ENCODE measurements at places on chromosomes 12 and 14.

GRCh38 chr12:82082501-82082900, 275.7 kb downstream of the CCDC59 start:
- no peak for DNase-seq

GRCh38 chr14:29814156-29815015, 113.3 kb downstream of the PRKD1 start:
- no peak for DNase-seq

DNA sequence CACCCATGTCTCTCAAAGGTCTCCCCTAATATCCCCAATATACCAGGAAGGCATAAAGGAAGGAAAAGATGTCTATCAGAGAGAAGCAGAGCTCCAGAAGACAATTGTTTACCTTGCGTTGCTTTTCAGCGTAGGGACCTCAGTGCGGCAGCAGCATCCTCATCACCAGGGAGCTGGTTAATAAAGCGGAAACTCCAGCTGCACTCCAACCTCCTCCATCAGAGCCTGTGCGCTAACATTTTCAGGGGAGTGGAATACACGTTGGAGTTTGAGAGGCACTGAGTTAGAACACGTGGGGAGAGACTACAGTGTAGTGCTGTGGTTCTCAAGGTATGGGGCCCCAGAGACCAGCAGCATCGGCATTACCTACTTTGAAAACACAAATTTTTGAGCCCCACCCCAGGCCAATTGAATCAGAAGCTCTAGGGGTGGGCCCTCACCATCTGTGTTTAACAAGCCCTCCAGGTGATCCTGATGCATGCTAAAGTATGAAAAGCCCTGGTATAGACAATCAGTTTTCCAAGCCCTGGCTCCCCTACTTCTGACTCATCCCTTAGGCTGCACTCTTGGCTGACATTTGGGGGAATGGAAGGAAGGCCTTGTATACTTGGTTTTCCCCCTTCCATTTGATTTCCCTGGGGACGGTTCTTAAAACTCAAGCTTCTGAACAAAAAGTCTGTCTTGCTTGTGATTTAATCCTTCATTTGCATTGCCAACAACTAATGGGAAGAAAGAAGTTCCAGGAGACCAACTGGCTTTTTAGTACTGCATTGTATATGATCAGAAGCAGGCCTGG, 419.0 kb upstream of the CCDC196 start:
- no peak for DNase-seq

DNA sequence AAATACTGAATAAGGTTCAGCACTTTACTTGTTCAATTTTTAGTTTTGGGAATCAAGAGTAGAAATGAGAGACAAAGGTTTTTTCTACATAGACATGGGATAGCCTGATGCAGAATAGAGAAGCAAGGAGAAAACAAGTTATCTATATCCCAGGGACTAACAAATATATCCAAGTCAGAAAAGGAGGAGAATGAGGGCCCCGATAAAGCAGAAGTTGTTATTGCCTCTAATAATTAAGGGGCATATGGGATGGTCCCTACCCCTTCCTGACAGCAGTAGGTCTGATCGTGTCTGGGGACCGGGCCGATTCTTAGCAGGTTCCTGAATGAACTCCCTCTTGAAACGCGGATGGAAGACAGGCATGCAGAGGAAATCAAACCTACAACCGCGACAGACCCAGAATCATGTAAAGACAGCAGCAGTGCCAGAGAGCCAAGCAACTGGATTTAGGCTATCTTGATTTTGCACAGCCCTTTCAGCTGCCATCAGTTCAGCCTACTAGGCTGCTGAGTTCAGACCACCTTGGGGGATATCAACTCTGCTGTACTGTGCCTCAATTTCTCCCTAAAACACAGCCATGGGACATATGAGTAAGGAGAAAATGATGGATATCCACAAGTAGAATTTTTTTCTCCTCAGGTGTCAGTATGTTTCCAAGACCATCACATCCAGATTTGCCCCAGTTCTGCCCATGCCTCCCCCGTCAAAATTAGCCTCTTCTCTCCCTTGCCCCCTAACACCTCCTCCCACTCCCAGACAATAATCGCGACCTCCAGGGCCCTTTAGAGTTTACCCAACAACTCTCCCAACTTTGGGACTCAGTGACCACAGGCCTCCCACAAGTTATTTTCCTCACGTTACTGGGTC, 706 bp downstream of the PRMT5 start:
- no peak for DNase-seq

DNA sequence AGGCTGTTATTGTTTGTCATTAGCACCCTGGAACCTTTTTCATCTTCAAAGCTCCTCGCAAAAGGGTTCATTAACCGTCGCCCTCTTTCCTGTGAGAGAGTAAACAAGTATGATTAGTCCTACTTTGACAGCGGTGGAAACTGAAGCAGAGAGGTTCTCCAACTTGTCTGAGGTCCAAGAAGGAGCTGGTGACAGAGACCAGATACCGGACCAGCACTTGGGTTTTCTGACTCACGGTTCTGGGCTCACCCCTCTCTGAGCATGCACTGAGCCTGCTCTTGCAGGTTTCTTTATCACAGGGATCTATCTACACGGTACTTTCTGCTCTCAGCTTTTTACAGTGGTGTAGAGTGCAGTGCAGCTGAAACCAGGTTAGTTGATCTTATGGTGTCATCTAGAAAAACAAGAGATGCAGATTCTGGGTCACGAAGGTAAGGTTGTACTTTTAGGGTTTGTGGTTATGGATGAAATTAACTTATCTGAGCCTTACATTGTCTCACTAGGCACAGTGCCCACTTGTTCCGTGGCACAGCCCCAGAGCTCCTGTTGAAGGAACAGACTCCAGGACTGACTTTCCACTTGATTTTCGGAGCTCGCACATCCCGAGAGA, 62.1 kb downstream of the PPP2R5C start:
- no peak for DNase-seq

- no peak for DNase-seq
Measured at GRCh38 chr12:91640021-91640420, 457.4 kb upstream of the DCN start.

- DNase-seq: no peak
Measured at GRCh38 chr12:65200007-65200665, 30.8 kb downstream of the LEMD3 start.

- no peak for DNase-seq
Measured at GRCh38 chr12:11768233-11768965, 118.9 kb downstream of the ETV6 start.

DNA sequence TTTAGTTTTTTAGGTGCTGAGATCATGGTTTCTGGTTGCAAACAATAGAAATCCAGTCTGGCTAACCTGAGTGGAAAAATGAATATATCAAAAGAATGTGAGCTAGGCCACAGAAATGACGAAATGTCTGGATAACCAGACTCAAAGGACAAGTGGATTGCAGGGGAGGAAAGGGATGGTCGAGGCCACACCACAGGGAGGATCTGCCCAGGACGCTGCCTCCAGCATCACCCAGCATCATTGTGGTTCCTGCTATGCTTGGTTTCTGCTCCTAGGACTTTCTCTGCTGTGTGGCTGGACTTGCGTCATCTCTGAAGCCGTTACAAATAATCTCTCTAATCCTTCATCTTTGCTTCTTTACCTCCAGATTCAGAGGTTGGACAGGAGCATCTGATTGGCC, 80.4 kb downstream of the TTC8 start:
- DNase-seq: no peak

DNA sequence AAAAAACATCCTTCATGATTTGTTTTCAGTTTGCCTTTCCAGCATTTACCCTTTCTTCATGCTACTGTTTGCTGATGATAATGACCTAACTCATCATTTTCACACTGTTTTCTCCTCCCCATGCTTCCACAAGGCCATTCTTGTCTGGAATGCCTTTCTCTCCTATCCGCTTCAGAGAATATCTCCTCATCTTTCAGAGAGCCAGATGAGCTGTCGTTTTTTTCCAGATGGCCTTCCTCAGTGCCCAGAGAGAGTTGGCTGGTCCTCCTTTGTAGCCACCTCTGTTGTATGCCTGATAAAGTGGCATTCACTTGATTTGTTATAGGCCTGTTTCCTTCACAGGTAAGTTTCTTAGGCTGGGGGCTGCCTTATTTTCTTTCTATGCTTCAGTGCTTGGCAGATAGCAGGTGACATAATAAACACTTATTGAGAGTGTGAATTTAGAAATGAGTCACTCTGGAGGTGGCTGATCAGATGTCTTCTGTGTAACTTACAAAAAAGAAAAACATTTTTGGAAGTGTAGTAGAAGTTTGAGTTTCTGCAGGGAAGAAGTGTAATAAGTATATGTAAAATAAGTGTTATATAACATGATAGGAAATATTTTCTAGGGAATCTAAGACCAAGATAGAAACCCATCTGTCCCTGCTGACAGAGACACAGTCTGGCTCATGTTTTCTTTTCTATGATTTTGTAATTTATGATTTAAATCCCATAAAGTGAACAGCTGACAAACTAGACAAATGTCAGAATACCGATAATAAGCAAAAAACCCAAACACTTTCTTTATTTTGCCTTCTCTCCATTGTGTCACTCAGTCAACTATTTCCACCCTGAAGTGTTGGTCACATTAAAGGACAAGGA, 174.5 kb downstream of the DACT1 start:
- no peak for DNase-seq

GRCh38 chr12:113478351-113479011, 6.8 kb upstream of the LHX5 start:
- DNase-seq: no peak

DNA sequence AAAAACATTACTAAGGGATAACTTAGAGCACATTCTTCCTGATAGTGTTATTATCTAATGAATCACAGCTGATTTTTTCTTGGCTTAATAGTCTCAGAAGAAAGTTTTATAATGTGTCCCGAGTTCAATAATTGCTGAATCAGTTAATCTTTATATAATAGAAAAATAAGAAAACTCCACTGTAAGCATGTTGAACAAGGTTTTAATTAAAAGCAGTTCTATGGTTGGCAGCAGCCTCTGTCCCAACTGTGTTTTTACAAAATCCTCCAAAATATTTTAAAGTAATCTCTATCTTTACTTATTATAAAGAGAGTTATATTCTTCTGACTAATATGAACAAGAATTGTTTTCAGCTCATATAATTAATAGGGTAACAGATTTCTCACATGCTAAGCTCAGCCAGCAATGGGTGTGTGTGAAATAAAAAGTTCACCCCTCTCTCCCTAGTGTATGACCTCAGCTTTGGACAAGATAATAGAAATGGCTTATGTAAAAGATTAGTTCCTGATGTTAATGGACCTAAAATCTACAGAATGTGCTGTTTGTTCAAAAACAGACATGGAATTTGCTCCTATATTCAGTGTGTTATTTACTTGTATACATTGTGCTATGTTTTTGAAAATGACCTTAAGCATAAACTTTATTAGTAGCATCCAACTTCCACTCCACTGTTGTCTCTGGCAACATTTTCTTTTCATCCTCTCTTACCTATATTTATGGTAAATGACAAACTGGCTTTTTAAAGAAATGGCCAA, 67.1 kb upstream of the DCN start:
- no peak for DNase-seq

DNA sequence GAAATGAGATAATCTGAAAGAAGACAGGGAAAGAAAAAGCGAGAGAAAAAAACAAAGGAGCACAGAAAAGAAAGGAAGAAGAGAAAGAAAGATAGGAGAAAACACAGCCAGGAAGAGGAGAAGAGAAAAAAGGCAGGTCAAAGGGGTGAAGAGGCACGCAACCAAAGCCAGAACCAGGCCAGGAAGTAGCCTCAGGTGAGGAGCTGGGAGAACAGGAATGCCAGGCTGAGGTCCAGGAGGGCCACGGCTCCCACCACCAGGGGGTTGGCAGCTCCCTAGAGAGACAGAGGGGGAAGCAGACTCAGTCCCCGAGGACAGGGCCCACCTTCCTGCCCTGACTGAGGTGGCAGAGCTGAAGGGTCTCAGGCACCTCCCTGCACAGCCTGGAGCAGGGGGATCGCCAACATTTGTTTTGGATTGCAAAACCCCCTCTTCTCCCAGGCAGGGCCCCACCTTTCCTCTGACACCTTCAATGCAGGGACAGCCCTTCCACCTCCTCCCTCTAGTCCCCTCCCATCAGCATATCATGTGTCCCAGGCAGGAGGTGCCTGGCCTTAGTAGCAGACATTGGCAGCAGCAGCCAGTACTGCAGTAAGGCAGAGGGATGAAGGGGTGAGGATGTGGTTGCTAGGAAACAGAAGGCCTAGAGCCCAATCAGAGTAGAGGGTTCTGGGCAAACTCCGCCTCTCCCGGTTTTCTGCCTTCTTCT, 2.0 kb upstream of the AP1G2 start:
- no peak for DNase-seq

DNA sequence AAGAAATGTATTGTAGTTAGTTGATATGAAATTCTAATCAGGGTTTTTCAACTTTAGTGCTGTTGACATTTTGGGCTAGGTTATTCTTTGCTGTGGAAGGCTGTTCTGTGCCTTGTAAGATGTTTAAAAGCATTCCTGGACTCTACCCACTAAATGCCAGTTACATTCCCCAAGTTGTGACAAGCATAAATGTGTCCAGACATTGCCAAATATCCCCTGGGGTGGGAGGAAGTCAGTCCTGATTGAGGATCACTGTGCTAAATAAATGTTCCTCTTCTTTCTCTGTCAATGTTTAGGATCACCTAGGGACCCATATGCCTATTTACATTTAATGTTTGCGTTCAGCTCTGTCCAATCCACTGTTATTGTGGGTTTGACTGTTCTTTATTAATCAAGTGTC, 268.3 kb downstream of the TMTC2 start:
- no peak for DNase-seq

DNA sequence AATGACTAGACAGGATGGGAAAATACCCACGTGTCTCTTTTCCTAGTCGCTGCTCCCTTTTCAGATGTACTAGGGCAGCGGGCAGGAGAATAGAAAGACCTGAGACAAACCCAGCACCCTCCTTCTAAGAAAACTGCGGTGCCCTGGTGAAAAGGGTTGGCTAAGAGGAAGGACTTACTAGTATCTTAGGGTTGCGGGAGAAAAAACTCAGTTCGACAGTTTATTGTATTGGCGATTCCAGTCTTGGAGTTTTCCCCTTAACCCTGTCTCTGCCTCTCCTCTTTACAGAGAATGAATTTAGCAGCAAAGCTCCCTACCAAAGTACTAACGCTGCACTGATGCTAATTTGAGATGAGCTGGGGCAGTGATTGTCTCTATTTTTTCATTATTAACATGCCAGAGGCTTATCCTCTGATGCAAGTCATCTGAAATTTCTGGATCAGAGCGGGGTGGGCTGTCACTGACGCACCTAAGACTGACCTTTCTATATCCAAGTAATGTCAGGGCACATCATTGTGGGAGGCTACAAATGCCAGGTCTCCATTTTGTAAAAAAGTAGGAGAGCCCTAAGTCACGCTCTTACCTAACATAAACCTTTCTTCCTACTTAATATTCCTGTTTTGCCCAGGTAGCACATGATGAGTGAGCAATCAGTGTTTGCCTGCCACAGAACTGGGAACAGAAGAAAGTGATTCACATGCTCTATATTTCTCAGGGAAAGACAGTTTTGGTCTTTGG, 916 bp upstream of the PAWR start:
- DNase-seq: peak; percentile 65
